ENCODE measurements at places on chromosomes 6 and 20.
A peak's percentile ranks its signal among the peaks of the same experiment; 100 is the strongest.

DNA sequence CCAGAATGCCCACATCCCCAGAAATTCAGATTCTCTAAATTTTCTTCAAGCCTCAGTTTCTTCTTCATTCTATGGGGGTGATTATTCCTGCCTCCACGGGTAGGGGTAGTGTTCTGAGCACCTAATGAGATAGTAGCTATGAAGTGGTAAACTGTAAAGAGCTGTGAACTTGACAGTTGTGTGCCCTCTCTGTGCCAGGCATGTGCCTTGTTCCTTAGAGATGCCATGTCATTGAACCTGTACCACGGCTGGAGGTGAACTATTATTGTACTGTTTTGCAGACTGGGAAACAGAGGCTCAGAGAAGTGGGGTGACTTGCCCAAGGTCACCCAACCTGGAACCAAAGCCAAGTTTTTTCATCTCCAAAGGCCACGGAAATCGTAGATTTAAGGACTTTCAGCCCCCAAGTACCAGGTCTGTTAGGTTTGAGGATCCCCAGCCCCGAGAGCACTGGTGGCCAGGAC is 67.7 kb upstream of the SIRPA start:
- DNase-seq, result no peak

DNA sequence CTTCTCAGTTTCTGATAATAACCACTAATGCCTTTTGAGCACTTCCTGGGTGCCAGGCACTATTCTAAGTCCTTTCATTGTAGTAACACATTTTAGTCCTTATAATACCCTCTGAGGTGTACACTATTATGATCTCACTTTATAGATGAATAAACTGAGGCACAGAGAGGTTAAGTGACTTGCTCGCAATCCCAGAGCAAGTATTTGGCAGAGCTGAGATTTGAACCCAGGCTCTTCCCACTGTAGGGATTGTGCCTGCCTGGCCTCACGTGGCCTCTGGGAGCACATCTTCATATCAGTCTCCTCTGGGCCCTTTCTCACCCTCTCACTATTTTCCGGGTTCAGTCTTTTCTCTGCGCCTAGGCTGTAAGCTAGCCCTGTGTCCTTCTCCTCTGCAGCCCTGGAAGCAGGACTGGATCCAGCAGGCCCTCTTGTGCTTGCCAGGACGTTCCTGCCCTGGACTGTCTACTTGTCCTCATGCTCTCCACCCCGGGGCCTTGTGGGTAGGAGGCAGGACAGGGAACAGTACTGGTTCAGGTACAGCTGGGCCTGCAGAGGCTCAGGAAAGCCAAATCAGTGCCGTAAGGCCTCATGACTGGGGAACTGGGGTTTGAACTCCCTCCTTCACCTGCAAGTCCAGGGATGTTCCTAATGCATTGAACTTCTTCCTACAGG is 139.6 kb downstream of the VEGFA start:
- no peak for DNase-seq

DNA sequence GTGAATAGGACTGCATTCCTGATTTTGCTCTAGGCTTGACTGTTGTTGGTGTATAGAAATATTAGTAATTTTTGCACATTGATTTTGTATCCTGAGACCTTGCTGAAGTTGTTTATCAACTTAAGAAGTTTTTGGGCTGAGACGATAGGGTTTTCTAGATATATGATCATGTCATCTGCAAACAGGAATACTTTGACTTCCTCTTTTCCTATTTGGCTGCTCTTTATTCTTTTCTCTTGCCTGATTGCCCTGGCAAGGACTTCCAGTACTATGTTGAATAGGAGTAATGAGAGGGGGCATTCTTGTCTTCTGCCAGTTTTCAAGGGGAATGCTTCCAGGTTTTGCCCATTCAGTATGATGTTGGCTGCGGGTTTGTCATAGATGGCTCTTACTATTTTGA is 13.4 kb downstream of the HLA-DOB start:
- no peak for DNase-seq

GRCh38 chr6:20866935-20867703 is 332.9 kb downstream of the CDKAL1 start:
- DNase-seq, result peak; percentile 23

- no peak for DNase-seq
Observed at GRCh38 chr6:139612135-139612465, 237.7 kb upstream of the CITED2 start.

- DNase-seq, result no peak
Observed at GRCh38 chr20:58995461-58996225, 11.4 kb downstream of the CTSZ start.

- DNase-seq, result no peak
Observed at GRCh38 chr6:167750956-167751358, 75.8 kb upstream of the AFDN start.

- no peak for DNase-seq
Observed at GRCh38 chr6:37050045-37050853, 44.8 kb downstream of the FGD2 start.

DNA sequence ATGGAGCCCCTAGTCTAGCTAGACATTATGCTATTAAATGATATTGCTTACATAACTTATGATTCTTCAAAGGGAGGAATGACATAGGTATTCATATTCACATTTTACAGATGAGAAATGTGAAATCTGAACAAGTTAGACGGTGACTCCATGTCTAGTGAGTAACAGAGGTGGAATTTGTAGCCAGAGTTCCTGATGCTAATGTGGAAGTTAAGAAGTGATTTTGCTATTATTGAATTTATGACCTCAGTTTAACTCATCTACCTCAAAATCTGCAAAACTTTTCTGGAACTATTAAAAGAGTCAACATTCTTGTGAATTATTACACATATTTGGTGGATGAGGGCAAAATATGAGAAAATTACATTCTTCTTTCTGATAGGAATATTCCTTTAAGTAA is 347.6 kb upstream of the MMS22L start:
- DNase-seq, result peak; percentile 84
